ENCODE measurements at places on chromosomes 13 and 19.

- no peak for DNase-seq
Observed at GRCh38 chr13:64749301-64749700, 2480.8 kb downstream of the PCDH9 start.

- DNase-seq: no peak
Observed at GRCh38 chr19:50008532-50008931, 16.6 kb downstream of the VRK3 start.

DNA sequence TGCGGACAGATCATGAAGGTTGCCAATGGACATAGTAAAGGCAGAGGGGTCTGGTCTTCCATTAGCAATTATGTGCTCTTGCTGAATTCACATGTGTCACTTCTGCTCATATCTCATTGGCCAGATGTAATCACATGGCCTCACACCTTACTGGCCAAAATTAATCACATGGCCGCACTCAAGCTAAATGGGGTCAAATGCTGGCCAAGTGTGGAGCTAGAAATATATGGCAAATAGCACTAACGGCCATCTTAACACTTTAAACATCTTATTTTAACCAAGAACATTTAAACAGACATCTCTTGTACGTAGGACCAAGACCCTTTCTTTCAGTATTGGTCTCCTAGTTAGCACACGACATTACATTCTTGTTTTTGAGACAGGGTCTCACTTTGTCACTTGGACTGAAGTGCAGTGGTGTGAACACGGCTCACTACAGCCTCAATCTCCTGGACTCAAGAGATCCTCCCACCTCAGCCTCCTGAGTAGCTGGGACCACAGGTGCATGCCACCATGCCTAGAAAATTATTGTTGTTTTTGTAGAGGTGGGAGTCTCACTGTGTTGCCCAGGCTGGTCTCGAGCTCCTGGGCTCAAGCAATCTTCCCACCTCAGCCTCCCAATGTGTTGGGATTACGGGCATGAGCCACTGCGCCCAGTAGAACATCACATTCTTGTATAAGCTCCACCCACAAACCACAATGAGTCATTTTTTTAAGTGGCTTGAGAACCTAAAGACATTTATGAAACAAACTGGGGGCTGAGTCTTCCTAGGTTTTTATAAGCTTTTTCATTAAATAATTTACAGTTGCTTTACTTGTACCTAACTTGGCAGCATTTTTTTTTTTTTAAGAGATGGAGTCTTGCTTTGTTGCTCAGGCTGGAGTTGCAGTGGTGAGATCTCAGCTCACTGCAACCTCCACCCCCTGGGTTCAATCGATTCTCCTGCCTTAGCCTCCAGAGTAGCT is 2.9 kb upstream of the PTOV1 start:
- peak; percentile 71 for DNase-seq

- DNase-seq: no peak
Observed at GRCh38 chr13:112774829-112775565, 85.2 kb downstream of the ATP11A start.

DNA sequence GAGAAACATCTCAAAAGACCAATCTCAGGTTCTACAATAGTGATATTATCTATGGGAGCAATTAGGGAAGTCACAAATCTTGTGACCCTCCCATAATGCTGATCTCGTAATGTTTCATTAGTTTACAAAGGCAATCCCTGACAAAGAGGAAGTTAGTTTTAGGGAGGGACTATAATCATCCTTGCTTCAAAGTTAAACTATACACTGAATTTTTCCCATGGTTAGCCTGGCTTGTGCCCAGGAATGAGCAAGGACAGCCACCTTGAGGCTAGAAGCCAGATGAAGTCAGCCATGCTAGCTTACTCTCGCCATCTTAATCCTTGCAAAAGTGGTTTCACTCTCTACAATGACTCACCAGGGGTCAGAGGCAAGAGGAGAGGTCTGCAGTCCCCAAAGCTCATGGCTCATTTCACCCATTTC is 5.4 kb downstream of the CEACAM3 start:
- peak; percentile 91 for DNase-seq

GRCh38 chr13:83265279-83265678 is 617.0 kb downstream of the SLITRK1 start:
- DNase-seq: no peak

- peak; percentile 49 for DNase-seq
Observed at GRCh38 chr19:12801466-12802266, at the start of the genes PRDX2 and THSD8. Gene PRDX2, minus strand, starts transcription at chr19:12801800. Its CDS starts 539 bp downstream, at chr19:12801261. Gene THSD8, plus strand, starts transcription at chr19:12802069. Its CDS starts 3 bp downstream, at chr19:12802072.

- no peak for DNase-seq
Observed at GRCh38 chr19:31604493-31605040, 255.3 kb upstream of the TSHZ3 start.

DNA sequence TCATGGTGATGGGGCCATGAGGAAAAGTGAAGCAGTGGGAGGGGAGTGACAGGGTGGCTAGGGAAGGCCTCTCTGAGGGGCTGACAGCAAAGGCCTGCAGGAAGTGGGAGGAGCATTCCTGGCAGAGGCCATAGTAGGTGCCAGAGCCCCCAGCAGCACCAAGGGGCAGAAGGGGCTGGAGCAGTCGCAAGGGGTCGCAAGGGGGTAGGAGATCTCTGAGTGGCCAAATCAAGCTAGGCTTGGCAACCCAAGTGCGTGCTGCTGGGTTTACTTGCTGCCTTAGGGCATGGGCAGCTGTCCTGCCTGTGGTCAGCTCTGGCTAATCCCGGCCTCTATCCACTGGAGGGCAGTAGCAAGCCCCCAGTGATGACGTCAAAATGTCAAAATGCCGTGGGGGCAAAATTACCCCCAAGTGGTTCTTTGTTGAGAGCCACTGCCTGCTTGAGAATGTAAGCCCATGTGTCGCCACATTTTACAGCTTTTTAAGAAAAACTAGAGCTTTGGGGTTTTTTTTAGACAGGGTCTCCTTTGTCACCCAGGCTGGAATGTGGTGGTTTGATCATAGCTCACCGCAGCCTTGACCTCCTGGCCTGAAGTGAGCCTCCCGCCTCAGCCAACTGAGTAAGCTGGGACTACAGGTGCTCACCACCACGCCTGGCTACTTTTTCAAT is 11.8 kb downstream of the CCDC97 start:
- no peak for DNase-seq

GRCh38 chr13:19782049-19782726 is 557 bp downstream of the PSPC1 start:
- no peak for DNase-seq

DNA sequence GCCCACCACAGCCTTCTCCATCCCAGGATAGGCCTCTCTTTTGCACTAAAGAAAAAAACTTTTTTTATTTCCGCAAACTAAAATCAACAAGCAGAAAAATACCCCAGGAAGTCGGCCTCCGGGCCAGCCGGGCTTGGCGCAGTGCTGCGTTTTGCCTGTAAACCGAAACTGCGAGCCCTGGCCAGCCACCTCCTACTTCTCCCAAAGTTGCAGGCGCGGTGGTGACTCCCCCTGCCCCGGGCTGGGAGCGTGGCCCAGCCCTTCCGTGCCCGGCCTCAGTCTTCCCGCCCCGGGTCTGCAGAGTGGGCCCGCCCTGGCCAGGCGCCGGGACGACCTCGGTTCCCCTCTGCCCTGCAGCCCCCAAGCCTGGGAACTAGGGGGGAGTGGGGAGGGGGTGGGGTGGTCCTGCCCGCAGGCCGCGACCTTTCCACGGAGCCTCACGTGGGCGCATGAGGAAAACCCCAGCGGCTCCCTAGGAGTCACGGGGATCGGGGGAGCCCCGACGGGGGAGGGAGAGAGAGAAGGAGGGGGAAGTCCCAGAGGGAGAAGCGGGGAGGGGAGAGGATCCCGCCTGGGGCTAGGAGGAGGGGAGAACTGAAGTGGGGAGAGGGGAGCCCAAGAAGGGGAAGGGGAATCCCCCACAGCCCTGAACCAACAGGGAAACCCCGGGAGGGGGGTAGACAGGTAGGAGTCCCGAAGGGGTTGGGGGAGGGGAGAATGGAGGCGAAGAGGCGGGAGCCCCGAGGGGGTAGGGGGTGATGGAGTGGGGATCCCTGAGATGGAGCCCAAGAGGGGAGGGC is 3.0 kb downstream of the GADD45B start:
- DNase-seq: peak; percentile 64

- no peak for DNase-seq
Observed at GRCh38 chr13:112905619-112905989, 63.4 kb upstream of the MCF2L start.

- DNase-seq: no peak
Observed at GRCh38 chr19:13537454-13537853, 31.2 kb upstream of the CACNA1A start.

GRCh38 chr19:2329501-2329916 is 1.0 kb downstream of the SPPL2B start:
- DNase-seq: no peak

- DNase-seq: peak; percentile 15
Observed at GRCh38 chr19:10074153-10074552, 12.0 kb upstream of the SHFL start.

DNA sequence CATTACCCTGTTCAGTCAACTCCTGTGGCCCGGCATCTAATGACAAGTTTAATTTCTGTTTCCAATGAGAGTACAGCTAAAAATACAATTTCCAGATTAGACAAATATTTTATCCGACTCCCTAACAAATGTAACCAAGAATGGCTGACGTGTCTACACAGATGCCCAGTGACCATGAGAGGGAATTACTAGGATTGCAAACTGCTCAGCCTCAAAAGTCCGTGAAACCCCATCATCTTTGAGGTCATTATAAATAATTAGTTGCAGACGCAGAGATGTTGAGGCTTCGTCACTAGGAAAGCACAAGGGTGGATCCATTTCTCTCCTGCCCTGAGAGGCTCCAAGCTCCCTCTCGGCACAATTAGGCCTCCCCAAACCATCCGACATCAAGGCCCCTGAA is 104.1 kb upstream of the ZNF507 start:
- DNase-seq: no peak

DNA sequence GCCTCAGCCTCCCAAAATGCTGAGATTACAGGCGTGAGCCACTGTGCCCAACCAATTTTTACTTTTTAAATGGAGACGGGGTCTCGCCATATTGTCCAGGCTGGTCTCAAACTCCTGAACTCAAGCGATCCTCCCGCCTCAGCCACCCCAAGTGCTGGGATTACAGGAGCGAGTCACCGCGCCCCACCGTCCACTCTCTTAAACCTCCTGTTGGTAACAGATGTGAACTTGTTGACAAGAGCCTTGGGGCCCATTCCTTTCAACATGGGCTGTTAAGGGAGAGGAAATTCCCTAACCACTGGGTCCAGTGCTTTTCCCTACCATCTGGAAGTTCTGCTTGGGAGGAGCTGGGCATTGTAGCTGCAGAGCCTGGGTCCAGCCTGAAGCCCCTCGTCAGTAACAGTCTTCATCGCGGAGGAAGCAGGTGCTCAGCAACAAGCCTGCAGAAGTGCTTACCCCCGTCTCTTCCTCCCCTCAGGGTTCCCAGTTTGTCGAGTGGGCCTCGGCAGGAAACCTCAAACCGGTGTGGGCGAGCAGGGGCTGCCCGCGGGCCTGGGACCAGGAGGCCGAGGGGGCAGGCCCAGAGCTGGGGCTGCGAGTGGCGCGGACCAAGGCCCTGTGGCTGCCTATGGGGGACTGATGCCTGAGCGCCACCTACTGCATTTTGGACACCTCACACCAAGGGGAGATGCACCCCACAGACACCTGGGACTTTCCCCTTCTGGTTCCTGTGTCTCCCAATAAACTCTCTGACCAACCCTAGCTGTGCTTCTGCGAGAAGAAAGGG is 4.0 kb upstream of the FLT3LG start:
- DNase-seq: no peak

- no peak for DNase-seq
Observed at GRCh38 chr13:37375724-37376123, 222.8 kb downstream of the POSTN start.

- no peak for DNase-seq
Observed at GRCh38 chr13:95233026-95233635, 68.1 kb downstream of the ABCC4 start.

- DNase-seq: peak; percentile 46
Observed at GRCh38 chr19:11496391-11497163, 9.1 kb downstream of the ZNF653 start.

GRCh38 chr13:85367887-85368286 is 431.3 kb downstream of the SLITRK6 start:
- DNase-seq: no peak

- DNase-seq: peak; percentile 49
Observed at GRCh38 chr19:18280247-18281081, 958 bp downstream of the JUND start.

DNA sequence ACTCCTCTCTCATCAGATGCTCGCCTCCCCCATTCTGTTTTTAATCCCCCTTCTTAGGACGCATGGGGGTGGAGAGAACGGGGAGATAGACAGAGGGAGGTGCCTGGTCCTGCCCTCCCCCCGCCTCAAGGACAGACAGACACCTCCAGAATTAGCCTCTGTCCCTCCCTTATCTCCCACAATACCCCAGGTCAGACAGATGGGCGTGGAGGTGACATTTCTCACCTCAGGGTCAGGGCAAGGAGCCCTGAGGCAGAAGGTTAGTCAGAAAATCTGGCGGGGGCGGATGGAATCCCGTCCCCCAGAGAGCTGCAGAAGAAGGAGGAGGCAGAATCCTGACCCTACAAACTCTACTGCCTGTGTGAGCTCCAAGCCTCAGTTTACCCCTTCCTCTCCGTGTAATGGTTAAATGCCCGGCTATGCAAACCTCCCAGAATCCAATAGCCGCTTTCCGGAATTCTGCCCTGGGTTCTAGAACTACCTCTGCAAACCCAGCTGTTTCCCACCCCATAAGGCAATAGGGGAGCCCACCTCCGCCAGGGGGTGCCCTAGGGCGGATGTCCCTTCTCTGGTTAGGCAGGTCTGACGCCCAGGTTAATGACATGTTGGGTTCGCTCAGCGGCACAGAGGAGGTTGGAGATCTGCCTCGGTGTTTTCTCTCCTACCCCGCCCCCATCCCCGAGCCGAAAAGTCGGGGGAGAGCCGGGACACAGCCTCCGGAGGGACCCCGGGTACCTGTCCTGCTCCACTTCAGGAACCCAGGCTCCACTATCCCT is 900 bp downstream of the PPP1R13L start:
- DNase-seq: peak; percentile 22

DNA sequence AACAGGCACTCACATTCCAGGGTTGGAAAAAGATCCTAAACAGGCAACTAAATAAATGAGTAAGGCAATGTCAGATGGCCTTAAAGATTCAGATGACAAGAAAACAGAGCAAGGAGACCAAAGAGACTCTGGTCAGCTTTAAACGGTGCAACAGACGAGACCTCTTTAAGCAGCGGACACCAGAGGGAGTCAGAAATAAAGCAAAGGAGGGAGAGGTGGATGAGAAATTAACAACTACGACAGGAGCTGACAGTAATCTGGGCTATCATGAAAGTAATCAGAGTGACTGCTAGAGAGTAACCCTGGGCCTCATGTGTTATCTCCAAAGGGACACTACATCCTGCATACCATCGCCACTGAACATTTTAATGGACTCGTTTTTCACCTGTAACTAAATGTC is 1.1 kb downstream of the ZNF550 start:
- peak; percentile 19 for DNase-seq

DNA sequence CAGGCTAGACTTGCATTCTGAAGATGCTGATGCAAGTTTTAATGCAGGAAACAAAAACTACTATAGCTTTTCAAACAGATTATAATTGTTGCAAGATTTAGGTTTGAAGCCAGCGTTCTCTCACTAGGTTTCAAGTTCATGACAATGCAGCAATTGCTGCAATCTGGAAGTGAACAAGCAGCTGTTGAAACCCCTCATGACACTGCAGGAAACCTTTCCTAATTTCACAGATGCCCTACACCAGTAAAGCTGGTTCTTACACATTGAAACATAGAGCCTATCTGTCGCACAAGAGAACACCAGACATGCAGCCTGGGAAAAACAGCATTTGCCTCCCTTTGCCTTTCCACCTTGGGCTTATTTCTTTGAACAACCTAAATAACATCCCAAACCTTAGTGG is 1737.2 kb upstream of the MIR17HG start:
- no peak for DNase-seq

GRCh38 chr13:40182591-40182990 is 483.9 kb downstream of the FOXO1 start:
- no peak for DNase-seq
